ENCODE measurements at places on chromosomes 16 and 17.

DNA sequence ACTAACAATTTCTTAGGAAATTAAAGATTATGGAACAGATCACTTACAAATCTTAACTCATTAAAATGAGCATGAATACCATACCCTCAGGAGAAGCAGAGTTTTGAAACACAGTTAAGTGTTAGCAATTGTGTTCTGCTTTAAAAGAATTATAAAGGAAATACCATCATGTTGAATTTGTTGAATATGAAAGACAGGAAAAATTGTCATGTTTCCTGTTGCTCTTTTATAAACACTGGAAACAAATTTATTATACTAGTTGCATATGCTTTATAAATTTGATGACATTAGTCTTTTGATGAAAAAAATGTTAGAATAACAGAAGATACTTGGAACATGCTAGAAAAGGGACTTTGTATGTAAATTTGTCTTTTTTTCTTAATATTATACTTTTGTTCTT, 59.7 kb downstream of the VMP1 start:
- DNase-seq, result no peak

DNA sequence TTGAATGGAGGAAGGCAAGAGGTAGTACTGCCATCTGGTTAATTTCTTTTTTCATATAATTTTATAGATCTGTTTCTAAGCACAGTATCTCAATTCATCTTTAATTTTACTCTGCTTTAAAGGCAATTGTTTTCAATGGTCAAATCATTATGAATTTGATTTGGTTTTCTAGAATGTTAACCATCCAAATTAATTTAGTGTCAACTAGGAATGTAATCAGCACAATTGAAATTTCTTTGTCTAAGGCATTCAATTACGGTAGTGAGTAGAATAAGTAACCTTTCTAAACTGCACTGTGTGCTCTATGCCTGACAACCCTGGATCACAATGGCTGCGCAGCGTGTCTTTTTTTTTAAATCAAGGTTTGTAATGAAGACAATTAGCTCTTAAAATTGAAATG, 44.3 kb downstream of the CACNG1 start:
- no peak for DNase-seq

- DNase-seq, result no peak
Observed at GRCh38 chr17:56111706-56112485, 41.4 kb upstream of the ANKFN1 start.

- no peak for DNase-seq
Observed at GRCh38 chr16:995087-995486, 13.5 kb downstream of the SOX8 start.

DNA sequence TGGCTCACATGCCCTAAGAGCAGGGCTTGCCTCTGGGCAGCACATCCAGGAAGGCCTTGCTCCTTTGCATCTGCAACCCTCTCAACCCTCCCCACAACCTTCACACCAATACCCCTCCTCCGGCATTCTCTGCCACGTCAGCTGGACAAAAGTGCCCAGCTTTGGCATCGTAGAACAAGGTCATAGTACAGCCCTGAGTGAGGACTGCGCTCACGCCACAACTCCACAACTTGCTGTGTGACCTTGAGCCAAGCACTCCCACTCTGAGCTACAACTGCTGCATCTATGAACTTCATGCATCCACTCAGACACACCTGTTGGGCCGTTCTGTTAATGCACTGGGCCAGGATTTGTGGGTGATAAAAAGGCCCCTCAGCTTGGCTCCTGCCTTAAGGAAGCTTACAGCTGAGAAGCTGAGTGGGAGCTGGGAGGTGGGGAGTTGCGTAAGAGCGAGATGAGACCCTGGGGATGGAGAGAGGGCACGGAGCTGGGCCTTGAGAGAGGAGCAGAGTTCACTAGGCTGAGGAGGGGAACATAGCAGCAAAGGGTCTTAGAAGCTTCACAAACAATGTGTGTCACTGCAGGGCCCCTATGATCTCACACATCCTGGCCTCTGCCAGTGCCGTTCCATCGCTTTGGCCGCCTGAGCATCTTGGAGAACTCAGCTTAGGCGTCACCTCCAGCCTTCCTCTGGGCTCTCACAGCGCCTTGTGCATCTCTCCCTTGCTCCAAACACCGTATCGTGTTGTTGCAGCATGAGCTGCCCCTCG, 8.6 kb upstream of the MRC2 start:
- DNase-seq, result no peak

DNA sequence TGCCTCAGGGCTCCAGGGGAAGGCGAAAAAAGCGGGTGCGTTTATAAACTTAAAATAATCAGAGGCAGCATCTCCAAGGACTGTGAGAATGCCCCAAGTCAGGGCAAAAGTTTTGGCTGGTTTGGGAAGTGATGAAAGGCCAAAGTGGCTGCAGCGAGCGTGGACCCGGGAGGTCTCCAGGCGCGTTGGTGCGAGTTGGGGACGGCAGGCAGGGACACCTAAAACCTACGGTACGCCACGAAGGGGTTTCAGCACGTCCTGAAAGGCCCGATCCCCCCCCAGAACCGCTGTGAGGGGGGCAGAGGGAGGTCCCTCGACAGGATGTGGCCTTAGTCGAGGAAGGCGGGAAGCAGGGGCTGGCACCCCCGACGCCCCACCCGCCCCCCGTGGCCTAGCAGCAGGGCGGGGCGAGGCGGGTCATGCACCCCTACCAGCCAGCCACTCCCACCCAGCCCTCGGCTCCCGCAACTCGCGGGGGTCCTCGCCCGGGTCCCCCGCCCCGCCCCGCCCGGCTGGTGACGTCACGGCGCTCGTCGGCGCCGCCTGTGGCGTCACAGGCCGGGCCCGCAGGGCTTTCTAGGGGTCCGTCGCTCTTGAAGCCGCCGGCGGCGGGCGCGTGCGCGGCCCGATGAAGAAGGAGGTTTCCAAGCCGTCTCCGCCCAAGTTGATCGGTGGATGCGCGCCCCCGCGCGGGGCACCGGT, at the start of gene MYCBPAP:
Gene MYCBPAP (plus strand): TSS at position 569 of the 702 bp plus-strand sequence. CDS start 236 bp downstream, outside the sequence.
- DNase-seq, result peak; percentile 72

- no peak for DNase-seq
Observed at GRCh38 chr17:75517297-75517865, 1.1 kb downstream of the TSEN54 start.

GRCh38 chr16:74603848-74604247, 3.1 kb downstream of the GLG1 start:
- no peak for DNase-seq

- DNase-seq, result peak; percentile 76
Observed at GRCh38 chr16:85563515-85564276, 49.4 kb upstream of the GSE1 start.

DNA sequence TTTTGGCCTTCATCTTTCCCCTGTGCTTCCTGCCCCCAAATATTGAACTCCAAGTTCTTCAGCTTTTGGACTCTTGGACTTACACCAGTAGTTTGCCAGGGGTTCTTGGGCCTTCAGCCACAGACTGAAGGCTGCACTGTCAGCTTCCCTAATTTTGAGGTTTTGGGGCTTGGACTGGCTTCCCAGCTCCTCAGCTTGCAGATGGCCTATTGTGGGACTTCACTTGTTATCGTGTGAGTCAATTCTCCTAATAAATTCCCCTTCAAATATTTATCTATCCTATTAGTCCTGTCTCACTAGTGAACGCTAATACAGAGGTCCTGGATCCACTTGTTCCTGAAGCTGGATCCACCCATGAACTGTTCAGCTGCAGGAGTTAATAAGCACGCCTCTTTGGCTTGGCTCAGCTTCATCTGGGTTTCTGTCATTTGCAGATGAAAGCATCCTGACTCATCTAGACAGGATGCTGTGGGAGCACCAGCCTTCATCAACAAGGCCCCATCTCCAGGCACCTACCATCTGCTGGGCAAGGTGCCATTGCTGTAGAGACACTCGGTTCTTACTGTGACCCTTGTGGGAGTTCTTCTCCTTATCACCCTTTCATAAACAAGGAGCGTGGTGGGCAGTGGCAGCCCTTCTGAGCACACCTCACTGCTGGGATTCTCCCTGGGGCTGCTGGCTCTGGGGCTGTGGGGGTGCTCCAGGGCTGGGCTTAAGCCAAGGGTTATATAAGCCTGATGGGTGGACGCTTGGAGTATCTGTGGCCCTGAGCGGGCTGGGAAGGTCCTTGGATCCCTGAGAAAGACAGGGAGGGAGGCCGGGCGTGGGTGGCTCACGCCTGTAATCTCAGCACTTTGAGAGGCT, 23.1 kb downstream of the LAT start:
- DNase-seq, result peak; percentile 56

DNA sequence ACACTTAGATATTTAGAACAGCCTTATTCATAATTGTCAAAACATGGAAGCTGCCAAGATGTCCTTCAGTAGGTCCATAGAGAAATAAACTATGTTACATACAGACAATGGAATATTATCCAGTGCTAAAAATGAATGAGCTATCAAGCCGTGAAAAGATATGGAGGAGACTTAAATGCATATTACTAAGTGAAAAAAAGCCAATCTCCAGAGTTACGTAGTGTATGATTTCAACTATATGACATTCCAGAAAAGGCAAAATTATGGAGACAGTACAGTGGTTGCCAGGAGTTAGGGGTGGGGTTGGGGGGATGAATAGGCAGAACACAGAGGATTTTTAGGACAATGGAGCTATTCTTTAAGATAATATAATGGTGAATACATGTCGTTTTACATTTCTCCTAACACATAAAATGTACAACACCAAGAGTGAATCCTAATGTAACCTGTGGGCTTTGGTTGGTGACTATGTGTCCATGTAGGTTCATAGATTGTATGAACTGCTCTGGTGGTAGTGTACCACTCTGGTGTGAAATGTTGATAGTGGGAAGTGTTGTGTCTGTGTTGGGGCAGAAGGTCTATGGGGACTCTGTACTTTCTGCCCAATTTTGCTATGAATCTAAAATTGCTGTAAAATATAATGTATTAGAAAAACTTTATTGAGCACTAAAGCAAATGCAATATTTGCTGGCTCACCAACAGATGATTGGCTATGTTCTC, 122.6 kb downstream of the USP22 start:
- DNase-seq, result no peak

GRCh38 chr16:90035902-90036301, 16.6 kb upstream of the DBNDD1 start:
- DNase-seq, result no peak

- no peak for DNase-seq
Observed at GRCh38 chr17:55212880-55213279, 51.9 kb upstream of the HLF start.

- no peak for DNase-seq
Observed at GRCh38 chr17:17540278-17540906, 44.2 kb upstream of the RASD1 start.

DNA sequence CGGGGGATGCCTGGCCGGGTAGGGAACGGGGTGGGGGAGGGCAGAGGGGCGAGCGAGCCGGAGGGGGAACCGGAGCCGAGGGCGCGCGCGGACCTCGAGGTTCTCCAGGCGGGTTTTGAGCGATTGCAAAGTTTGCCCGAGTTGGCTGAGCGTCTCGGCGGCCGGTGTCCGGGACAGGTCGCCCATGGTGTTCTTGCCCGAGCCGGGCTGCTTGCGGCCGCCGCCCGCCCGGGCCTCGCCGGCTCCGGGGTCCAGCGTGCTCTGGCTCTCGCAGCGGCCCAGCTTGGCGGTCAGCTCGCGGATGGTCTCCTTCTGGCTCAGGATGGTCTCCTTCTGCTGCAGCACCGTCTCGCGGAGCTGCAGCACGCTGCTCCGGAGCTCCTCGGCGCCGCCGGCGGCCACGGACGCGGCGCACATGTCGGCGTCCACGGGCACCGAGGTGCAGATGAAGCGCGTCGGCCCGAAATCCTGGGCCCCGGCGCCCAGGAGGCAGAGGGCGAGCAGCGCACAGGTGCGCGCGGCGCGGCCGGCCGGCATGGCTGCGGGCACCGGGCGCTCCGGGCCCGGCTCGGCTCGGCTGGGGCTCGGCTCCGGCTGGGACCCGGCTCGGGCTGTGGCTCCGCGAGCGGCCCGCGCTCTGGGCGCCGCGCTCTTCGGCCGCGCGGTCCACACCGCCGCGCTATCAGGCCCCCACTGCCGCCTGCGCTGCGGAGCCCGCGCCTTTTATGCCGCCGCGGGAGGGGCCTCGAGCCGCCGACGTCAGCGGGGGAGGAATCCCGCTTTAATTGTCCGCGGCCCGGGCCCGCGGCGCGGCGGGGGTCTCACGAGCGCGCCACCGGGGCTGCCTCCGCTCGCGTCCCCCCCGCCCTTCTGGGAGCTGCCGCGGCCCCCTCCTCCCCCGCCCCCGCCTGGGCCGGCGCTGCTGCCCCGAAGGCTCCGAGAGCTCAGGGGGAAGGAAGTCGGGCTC, at the start of gene NPTX1:
Gene NPTX1 (minus strand): TSS at position 698 of the 967 bp plus-strand sequence. CDS start 161 bp downstream, at position 537.
- no peak for DNase-seq

- DNase-seq, result no peak
Observed at GRCh38 chr17:39677072-39677471, 8.8 kb downstream of the PNMT start.

GRCh38 chr16:11734025-11734652, 8.5 kb downstream of the TXNDC11 start:
- DNase-seq, result no peak

DNA sequence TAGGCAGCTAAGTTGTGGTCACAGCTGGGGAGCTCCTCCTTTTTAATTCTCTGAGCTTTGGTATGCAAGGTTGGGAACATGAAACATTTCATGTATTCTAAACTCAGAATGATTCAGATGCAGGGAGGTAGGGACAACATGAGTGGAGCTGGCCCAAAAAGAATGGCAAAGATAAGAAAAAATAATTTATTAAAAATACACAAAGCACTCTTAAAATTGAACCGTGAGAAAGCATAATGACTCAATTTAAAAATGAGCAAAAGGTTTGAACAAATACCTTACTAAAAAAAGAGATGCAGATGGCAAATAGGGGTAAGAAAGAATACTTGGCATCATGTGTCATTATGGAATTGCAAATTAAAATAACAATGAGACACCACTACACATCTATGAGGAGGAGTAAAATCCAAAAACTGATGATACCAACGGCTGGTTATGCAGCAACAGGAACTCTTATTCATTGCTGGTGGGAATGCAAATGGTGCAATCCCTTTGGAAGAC, 175.6 kb upstream of the IRX3 start:
- no peak for DNase-seq

DNA sequence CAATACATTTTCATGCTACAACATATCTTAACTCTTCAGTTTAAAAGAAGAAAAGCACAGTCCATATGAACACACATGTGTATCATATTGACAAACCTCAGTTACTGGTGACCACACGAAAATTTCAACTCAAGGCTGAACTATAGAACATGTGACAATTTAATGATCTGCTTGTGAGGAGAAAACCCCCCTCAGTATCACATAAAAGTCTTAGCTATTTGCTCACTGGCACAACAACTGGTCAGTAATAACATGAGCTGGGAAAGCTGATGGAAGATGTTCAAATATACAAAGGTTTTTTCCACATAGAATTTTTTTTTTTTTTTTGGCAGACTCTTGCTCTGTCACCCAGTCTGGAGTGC, 19.5 kb downstream of the ZNF652 start:
- DNase-seq, result peak; percentile 39

GRCh38 chr17:66387392-66387981, 85.1 kb downstream of the PRKCA start:
- DNase-seq, result no peak

All from suppressor macrophage treated with lipopolysaccharide for 4 hours (primary cell).